ENCODE measurements at places on chromosomes 6 and 20.
A peak's percentile ranks its signal among the peaks of the same experiment; 100 is the strongest.

- DNase-seq, result no peak
These were observed 76.0 kb upstream of the CD93 start for GRCh38 chr20:23161968-23162696.

- DNase-seq, result no peak
These were observed 29.1 kb upstream of the LGSN start for GRCh38 chr6:63348836-63349235.

DNA sequence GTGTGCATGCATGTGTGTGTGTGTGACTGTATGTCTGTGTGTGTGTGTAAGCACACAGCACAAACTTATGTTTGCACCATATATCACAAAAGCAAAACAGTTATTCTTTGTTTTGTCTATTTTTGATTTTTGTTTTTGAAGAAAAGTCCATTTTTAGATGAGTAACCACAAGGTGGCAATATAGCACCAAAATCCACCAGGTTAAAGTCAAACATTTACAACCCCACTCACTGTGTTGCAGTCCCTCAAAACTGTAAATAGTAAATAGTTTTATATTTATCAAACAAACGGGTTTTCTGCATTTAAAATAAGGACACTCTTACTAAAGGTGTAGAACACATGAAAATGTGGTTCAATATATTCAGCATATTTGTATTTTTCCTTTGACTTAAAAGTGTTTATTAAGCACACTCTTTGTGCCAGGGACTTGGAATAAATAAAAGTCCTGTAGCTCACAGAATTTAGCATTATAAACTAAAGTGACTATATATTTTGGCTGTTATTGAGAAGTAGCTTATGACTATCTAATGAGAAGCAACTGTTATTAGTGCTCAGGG, 118.5 kb downstream of the GFRAL start:
- DNase-seq, result peak; percentile 16

- DNase-seq, result no peak
These were observed 215.9 kb downstream of the TAF4 start for GRCh38 chr20:61849822-61850221.

Data from SK-N-SH (cell line).